Right lobe of liver (tissue), 6 donors: ENCODE measurements at places on chromosomes 16 and 17. TPM values are rescaled to one million over a fixed set of nuclear protein-coding genes. Genes with fewer than 3 reads are reported as not detected.

GRCh38 chr16:12294471-12294870 lies 317.9 kb downstream of the SNX29 start:
- no peak for DNase-seq

TEKT5 gene
- 0.65 TPM for total RNA-seq

DNA sequence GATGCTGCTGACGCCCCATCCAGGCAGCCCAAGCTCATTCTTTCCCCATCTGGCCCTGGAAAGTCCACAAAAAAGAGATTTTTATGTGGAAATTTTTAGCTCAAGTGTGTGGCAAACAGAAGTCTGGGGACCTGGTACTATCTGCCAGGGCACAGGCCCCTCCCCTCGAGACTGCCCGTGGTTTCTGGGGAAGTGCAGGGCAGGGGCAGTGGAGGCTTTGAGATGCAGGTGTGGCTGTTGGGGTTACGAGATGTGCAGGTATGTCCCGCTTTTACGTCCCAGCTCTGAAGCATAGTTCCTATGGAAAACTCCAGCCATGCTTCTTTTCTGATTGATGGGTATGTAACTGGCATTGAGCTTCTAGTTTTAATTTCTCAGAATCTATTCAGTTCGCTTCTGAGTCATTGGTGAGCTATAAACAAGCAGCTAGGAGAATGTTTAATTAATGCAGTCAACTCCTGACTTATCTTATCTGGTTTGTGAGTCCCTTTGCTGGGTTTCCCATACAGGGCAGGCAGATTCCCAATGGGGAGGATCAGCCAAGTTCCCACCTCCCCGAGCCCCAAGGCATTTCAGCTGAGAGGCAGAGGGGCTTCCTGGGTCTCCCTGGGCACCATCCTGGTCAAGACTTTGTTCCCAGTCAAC lies 16.2 kb downstream of the TBX4 start:
- DNase-seq, result no peak

- no peak for DNase-seq
Observed at GRCh38 chr17:76679239-76679638, 31.5 kb downstream of the MXRA7 start.

KCNH6 gene
- not detected for total RNA-seq

FAAP100 gene
- total RNA-seq, result 17.1 TPM

GRCh38 chr16:85293458-85293857 lies 181.2 kb upstream of the CIBAR2 start:
- DNase-seq, result no peak
